ENCODE measurements at places on chromosomes 3 and 15.

- no peak for DNase-seq
Measured at GRCh38 chr3:24548278-24548677, 53.6 kb upstream of the THRB start.

GRCh38 chr3:170132335-170132734, 49.2 kb downstream of the PHC3 start:
- no peak for DNase-seq

DNA sequence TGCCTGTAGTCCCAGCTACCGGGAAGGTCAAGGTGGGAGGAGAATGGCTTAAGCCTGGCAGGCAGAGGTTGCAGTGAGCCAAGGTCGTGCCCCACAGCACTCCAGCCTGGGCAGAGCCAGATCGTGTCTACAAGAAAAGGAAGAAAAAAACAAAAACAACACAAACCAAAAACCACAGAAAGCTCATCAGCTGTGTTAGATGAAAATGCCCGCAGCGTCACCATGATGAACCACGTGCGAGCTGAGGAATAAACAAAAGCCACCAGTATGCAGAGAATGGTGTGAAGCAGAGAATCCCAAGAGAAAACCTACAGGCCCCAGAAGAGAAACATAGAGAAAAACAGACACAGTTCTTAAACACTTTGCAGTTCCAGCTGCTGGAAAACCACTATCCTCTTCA, 19.7 kb upstream of the TM4SF19 start:
- DNase-seq: no peak

DNA sequence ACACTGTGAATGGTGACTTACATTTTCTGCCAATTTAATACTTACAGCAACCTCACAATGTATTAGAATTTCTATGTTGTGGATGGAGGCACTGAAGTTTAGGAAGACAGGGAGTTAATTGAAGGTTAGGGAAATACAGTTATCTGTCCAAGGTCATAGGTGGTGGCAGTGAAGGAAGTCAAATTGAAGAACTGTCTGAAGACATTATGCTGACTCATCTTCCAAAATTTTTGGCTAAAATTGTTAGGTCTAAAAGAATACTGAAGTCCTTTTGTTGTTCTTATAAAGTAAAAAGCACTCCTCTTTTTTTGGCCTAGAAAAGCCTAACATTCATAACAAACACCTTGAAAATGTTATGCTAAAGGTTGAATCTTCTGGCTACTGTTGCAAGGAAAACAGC, 27.7 kb downstream of the EMC4 start:
- DNase-seq: no peak

GRCh38 chr15:67049351-67050044, 15.9 kb upstream of the SMAD3 start:
- no peak for DNase-seq

- no peak for DNase-seq
Measured at GRCh38 chr15:60735559-60736047, 256.7 kb upstream of the ICE2 start.

GRCh38 chr3:134682196-134682880, 31.5 kb upstream of the KY start:
- DNase-seq: no peak

All from right lung (tissue), 10 donors.